ENCODE measurements at places on chromosomes 1 and 21. TPM values are rescaled to one million over a fixed set of nuclear protein-coding genes. Genes with fewer than 3 reads are reported as not detected.

GRCh38 chr1:2803086-2803930 lies 1.8 kb upstream of the TTC34 start:
- no peaks in the 10 kb centered on the region for H3K36me3 ChIP-seq
- no peaks in the 10 kb centered on the region for H3K4me1 ChIP-seq
- no peak for DNase-seq
- H3K4me3 ChIP-seq = no peak overlapping the region
- no peak overlapping the region for H3K27ac ChIP-seq

DNA sequence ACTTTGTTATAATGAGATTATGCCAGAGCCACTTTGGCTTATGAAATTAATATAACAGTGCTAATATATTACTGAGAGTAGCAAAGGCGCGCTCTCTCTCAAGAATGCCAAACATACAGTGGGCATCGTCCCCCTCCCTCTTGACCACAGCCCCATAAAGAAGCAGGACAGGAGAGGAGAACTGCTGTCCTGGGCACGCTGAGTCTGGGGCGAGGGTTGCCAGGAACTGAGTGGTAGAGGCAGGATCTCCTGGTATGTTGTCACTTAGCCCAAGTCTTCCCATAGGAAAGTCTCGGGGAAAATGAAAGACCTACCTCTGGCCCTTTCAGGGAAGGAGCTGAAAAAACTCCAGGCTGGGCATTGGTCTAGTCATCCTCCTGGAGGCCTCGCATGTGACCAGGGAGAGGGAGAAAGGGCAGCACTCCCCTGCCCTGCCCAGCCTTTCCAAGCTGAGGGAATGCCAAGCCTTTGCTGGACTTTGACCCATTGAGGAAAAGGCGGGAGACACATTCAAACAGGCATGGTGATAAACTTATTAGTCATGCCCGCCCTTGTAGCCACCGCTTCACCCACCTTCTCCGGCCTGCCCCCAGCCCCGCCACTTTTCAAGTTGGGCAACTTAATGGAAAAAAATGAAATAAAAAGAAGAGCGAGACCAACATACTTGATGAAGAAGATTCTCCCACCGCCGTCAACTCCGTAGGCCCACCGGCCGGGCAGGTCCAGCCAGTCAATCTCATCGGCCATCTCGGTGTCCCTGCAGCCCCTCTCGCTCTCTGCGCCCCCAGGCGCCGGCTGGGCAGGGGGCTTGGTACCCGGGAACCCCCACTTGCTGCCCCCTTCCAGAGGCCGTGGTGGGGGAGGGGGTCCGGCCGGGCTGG lies 17.4 kb upstream of the PLEKHA6 start:
- peaks cover 52% of the 10 kb centered on the region for H3K27me3 ChIP-seq
- DNase-seq = no peak
- no peaks in the 10 kb centered on the region for H3K36me3 ChIP-seq
- no peak overlapping the region for H3K27ac ChIP-seq
- no peak overlapping the region for H3K4me3 ChIP-seq

The CIART gene
- total RNA-seq = 5.9 TPM

The CALML6 gene
- not detected for total RNA-seq

The RIPPLY3 gene
- not detected for total RNA-seq
